ENCODE measurements at places on chromosomes 11 and 22.

DNA sequence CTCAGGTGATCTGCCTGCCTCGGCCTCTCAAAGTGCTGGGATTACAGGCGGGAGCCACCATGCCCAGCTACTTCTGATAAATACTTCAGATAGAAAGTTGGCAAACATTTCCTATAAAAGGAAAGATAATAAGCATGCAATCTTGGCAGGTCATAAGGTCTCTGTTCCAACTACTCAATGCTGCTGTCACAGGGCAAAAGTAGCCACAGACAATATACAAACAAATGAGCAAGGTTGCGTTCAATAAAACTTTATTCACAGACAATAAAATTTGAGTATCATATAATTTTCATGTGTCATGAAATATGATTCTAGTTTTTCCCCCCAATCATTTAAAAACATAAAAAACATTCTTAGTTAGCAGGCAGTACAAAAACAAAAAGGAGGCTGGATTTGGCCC is 53.1 kb upstream of the CLNS1A start:
- no peak for ATAC-seq

DNA sequence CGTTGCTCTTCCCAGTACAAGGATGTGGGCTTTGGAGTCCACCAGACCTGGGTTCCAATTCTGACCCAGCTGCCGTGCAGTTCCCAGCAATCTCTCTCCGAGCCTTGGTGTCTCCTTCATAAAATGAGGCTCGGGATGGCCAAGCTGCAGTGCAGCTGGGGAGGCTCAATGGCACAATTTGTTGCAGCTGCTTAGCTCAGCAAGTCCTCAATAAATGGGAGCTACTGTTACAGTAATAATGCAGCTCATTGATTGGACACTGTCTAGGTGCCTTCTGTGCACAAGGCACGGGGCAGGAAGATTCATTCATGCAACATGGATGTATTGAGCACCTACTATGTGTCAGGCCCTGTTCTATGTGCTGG is 37.1 kb downstream of the SHISAL1 start:
- ATAC-seq, result no peak

DNA sequence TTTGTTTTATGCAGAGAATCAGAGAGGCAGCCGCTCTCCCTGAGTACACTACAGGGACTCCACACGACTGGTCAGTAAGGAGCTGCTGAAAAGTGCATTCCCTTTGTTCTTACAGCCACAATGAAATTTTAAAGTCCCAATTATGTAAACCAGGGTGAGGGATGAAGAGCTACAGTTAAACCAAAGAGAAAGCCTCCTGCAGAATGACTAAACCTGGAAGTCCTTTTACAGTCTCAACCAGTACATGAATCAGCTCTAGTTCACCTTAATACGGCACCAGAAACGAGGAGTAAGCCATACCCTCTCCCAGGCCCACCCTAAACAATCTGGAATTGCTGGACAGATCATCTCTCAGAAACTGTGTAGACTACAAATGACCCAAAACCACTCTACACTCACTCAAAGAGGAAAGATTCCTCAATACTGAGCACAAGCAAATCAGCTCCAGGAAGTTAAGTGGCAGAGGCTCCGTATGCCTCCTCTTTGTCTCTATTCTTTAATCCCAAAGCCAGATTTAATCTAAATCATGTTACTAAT is 113.1 kb downstream of the RBFOX2 start:
- ATAC-seq, result peak; percentile 82

DNA sequence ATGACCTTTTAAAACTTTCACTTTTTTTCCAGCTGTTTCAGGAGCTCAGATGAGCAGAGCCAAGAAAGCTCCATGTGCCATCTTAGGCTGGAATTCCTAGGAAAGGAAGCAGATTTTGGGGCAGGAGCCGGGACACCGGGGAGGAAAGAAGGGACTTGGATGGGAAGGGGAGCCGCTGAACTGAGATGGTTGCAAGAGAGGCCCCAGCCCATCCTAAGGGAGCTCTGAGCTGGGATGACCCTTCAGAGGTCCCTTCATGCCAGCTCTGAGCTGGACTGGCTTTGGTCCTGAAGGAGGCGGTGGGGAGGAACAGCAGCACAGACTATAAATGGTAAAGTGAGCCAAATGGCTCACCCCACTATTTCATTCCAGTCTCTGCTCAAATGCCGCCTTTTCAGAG is 55.2 kb upstream of the SLC22A12 start:
- ATAC-seq, result no peak

Data from esophagus mucosa (tissue), 1 donor.